ENCODE measurements at places on chromosomes 13 and 19. TPM values are rescaled to one million over a fixed set of nuclear protein-coding genes. Genes with fewer than 3 reads are reported as not detected.

DNA sequence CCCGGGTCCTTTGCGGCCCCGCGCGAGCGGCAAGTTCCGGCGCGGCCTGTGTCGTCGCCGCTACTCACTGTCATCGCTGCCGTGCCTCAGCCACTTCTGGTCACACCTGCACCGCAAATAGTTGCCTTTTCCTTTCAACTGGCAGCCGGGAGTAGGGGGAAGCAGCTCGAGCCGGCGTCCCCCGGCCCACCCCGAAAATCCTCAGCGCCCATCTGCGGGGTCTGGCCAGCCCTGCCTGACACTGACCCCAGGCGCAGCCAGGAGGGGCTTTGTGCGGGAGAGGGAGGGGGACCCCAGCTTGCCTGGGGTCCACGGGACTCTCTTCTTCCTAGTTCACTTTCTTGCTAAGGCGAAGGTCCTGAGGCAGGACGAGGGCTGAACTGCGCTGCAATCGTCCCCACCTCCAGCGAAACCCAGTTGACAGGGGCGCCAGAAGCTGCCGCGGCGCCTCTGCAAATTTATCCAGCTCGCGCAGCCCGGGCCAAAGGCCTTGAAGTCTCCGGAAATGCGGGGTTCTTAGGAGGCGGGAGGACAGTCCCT lies 1.7 kb downstream of the PDX1 start:
- H3K4me3 ChIP-seq: peak overlapping the region; percentile 52
- H3K27me3 ChIP-seq: no peaks in the 10 kb centered on the region
- H3K4me1 ChIP-seq: peaks cover 36% of the 10 kb centered on the region
- no peaks in the 10 kb centered on the region for H3K36me3 ChIP-seq
- DNase-seq: no peak

- no peaks in the 10 kb centered on the region for H3K27me3 ChIP-seq
- peaks cover 20% of the 10 kb centered on the region for H3K4me1 ChIP-seq
- no peak overlapping the region for H3K27ac ChIP-seq
- H3K4me3 ChIP-seq: peak overlapping the region; percentile 94
Observed at GRCh38 chr19:12695997-12696365, 450 bp downstream of the FBXW9 start.

DNA sequence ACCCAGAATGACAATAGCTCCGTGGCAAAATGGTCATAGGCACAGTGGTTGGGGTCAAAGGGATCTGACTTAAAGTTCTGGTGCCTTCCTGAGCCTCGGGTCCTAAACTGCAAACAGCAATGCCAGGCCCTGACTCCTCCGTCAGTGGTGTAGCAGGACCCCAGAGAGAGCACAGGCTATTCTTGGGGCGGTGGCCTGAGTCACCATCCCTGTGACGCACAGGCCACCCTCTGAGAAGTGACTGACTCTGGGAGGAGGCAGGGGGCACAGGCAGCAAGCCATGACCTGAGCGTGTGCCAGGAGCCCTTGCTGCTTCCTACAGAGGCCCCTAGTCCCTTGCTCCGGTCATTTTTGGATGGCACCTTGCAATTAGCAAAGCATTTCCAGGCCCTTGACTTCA lies 18.7 kb downstream of the PLVAP start:
- H3K27me3 ChIP-seq: no peaks in the 10 kb centered on the region
- H3K4me3 ChIP-seq: no peak overlapping the region
- no peak overlapping the region for H3K27ac ChIP-seq

DNA sequence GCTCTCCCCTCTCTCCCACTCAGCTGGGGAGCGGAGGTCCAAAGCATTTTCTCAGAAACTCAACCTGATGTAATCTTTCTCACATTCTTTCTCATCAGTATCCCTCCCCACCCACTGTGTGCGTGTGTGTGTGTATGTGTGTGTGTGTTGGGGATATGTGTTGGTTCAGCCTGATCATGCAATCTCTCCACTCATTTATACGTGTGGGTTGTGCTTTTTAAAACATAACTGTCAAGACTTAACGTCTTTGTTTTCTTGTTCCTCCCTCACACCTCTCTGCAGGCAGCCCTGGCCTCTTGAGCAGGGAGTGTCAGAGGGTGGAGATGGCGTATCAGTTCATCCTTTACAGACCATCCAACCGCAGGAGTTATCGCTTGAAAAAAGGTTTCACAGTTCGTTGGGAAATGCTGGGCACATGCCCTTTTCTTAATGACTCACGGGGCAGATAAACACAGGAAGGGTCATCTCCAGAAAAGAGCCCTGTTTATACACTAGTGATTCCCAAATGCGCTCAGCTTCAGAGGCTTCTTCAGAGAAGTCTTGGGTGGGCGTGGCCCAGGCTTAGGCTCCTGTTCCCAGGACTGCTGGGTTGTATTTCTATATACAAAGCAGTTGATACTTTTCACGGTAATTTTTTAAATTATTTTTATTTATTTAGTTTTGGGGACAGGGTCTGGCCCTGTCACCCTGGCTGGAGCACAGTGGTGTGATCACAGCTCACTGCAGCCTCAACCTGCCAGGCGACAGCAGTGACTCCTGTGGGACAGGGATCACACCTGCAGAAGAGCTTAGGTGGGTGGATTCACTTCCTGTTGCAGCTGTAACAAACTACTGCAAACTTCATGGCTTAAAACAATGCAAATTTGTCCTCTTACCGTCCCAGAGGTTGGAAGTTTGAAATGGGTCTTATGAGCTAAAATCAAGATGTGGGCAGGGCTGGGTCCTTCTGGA lies 60.3 kb downstream of the CCDC70 start:
- H3K36me3 ChIP-seq: no peaks in the 10 kb centered on the region
- no peaks in the 10 kb centered on the region for H3K27me3 ChIP-seq
- no peak for DNase-seq
- H3K4me1 ChIP-seq: no peaks in the 10 kb centered on the region
- H3K27ac ChIP-seq: no peak overlapping the region
- H3K4me3 ChIP-seq: no peak overlapping the region

DNA sequence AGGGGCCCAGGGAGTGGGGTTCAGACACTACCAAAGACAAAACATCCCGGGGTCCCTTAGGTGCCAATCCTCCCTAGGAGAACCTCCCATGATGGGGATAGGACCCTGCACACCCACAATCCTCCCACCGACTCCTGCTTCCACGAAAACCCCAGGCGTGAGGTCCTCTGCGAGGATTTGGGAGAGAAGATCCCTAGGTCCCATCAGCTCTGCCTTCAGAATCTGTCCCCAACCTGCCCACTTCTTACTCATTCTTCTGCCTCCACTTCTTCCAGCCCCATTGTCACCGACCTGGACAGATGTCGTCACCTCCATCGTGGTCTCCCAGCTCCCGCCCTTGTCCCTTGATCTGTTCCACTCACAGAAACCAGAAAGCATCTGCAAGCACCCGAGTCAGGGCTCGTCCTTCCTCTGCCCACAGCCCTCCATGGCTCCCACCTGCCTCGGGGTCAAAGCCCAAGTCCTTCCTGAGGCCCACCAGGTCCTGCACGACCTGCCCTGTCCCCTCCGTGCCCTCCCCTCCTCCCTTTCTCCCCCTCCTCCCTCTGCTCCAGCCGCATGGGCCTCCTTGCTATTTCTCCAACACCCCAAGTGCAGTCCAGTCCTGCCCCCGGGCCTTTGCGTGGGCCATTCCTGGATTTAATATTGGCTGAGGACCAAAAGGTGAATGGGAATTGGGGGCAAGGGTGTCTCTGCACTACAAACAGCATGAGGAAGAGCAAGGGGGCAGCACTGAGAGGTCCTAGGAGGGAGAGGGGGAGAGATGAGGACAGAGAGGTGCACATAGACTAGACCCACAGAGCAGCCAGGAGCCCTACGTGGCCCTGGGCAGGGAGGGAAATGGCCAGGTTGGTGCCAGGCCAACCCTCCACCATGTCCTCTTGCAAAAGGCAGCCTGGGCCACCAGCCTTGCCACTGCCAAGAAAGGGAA lies 51.3 kb downstream of the PTPRS start:
- H3K36me3 ChIP-seq: no peaks in the 10 kb centered on the region
- no peaks in the 10 kb centered on the region for H3K27me3 ChIP-seq
- H3K4me1 ChIP-seq: peaks cover 63% of the 10 kb centered on the region
- no peak for DNase-seq
- H3K4me3 ChIP-seq: no peak overlapping the region
- peak overlapping the region; percentile 87 for H3K27ac ChIP-seq

GRCh38 chr13:70336866-70337265 lies 228.6 kb upstream of the KLHL1 start:
- H3K4me1 ChIP-seq: no peaks in the 10 kb centered on the region
- DNase-seq: no peak
- H3K27me3 ChIP-seq: no peaks in the 10 kb centered on the region
- no peaks in the 10 kb centered on the region for H3K36me3 ChIP-seq
- no peak overlapping the region for H3K27ac ChIP-seq
- no peak overlapping the region for H3K4me3 ChIP-seq

DNA sequence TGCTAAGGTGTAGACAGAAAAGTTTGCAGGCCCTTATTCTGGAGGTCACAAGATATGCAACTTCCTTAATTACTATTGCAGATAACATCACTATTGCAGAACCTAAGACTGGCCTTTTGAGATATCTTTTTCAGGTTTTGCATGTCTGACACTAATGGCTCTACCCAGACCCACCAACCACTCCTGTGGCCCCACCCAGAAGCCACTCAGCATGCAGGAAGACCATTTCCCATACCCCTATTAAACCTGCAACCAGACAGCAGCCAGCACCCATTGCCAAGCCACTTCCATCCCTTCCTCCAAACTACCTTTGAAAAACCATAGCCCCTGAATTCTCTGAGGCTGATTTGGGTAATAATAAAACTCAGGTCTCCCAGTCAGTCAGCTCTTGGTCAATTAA lies 297.6 kb downstream of the SLITRK6 start:
- no peaks in the 10 kb centered on the region for H3K27me3 ChIP-seq
- no peak for DNase-seq
- no peaks in the 10 kb centered on the region for H3K36me3 ChIP-seq
- H3K27ac ChIP-seq: no peak overlapping the region
- H3K4me1 ChIP-seq: no peaks in the 10 kb centered on the region

DNA sequence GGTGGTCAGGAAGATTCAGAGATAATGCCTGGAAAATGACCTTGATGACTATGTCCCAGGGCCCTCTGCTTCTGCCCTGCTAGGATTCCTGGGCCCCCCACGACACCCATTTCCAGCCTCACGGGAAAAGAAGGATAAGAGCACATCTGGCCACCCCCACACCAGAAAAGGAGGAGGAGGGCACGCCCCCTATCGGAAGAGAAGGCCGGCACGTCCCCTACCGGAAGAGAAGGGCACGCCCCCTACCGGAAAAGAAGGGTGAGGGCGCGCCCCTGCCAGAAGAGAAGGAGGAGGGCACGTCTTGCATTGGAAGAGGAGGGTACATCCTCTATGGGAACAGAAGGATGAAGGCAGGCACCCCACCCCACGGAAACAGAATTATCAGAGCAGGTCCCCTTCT lies 84.3 kb downstream of the IER2 start:
- no peak overlapping the region for H3K27ac ChIP-seq
- H3K27me3 ChIP-seq: no peaks in the 10 kb centered on the region
- H3K4me3 ChIP-seq: no peak overlapping the region
- H3K36me3 ChIP-seq: no peaks in the 10 kb centered on the region
- H3K4me1 ChIP-seq: peaks cover 7% of the 10 kb centered on the region

- H3K4me3 ChIP-seq: no peak overlapping the region
- no peaks in the 10 kb centered on the region for H3K27me3 ChIP-seq
- H3K36me3 ChIP-seq: no peaks in the 10 kb centered on the region
- DNase-seq: no peak
- no peak overlapping the region for H3K27ac ChIP-seq
Observed at GRCh38 chr13:30873499-30873898, 32.6 kb upstream of the MEDAG start.

GRCh38 chr19:7658219-7658686 lies 10.6 kb upstream of the RETN start:
- no peak for DNase-seq
- H3K27ac ChIP-seq: no peak overlapping the region
- no peaks in the 10 kb centered on the region for H3K4me1 ChIP-seq
- H3K27me3 ChIP-seq: no peaks in the 10 kb centered on the region
- H3K36me3 ChIP-seq: no peaks in the 10 kb centered on the region

Gene ADGRE3
- not detected for total RNA-seq

Gene FFAR3
- total RNA-seq: not detected

Gene LRP3
- total RNA-seq: 18.1 TPM

Gene SLC1A5
- 31.4 TPM for total RNA-seq

Gene ICAM4
- total RNA-seq: not detected

Gene HIPK4
- total RNA-seq: not detected

Gene SLC6A16
- total RNA-seq: 1.6 TPM

Gene GRK1
- total RNA-seq: not detected

Gene HAUS5
- 14.5 TPM for total RNA-seq

Gene CYP2F1
- not detected for total RNA-seq

Gene SIGLEC5
- 0.52 TPM for total RNA-seq

Gene ZNF780B
- 8.3 TPM for total RNA-seq

Gene PRTN3
- total RNA-seq: not detected
